ENCODE measurements at places on chromosomes 7 and 10. TPM values are rescaled to one million over a fixed set of nuclear protein-coding genes. Genes with fewer than 3 reads are reported as not detected.
A peak's percentile ranks its signal among the peaks of the same experiment; 100 is the strongest.

DNA sequence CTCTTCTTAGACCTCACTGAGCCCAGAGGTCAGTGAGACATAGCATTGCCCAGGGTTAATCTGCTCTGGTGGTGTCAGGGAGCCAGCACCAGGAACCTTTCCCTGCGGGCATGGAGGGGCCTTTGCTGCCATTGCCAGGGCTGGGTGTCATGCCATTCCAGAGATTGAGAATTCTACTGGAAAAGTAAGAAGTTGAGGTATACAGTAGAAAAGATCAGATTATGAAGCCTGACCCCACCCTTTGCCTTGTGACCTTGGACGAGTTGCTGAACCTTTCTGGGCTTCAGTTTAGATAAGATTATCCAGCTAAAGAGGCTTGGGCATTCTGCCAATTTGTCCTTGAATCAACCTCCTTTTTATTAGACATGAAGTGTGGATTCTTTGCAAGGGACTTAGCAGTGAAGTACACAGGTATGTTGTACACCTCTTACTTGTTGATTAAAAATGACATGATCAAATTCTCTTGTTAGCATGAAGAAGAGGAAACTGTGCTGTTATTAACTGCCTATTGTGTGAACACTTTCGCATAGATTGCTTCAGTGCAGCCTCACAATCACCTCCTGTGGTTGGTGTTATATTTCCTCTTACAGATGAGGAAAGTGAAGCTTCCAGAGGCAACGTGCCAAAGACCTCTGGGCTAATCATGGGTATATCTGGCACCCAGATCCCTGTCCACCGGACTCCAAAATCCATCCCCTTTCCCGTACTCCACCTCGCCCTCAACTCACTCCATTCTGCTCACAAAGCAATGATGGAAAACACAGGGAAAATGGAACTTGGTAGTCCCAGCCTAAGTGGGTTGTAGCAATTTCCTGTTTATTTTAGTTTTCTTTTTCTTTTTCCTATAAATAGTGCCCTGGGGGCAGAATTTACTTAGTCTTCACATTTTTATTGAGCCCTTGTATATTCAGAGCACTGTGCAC is 151.3 kb downstream of the CAMK1D start:
- H3K27ac ChIP-seq, result no peak overlapping the region
- H3K36me3 ChIP-seq, result no peaks in the 10 kb centered on the region
- no peak overlapping the region for H3K4me3 ChIP-seq
- DNase-seq, result no peak

DNA sequence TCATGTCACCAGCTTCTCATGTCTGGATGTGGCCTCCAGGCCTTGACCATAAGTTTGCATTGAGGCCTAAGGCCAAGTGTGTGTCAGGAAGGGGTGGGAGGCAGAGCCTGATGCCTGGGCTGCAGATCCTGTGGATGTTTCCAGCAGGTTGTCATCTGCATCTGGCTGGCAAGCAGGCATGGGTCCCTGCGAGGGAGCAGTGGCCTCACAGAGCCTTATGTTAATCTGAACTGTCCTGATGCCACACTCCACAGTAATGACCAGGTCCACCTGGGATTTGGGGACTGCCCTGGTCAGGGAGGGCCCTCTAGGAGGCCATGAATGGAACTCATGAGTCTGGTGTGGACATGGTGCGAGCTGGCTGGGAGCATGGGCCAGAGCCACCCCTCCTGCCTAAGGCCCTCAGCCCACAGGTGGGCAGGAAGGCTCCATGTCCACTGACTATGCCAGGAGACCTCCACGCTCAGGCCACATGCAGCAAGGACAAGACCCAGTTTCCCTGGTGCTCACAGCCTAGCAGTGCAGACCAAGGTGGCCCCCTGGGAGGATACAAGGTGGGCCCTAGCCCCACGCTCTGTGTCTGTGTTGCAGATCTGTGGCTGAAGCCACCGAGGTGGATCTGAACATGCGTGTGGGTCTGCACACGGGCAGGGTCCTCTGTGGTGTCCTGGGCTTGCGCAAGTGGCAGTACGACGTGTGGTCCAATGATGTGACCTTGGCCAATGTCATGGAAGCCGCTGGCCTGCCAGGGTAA is 83.1 kb downstream of the ADCY1 start:
- no peak overlapping the region for H3K27ac ChIP-seq
- DNase-seq, result no peak
- no peak overlapping the region for H3K4me3 ChIP-seq
- no peaks in the 10 kb centered on the region for H3K36me3 ChIP-seq
- no peaks in the 10 kb centered on the region for H3K27me3 ChIP-seq

DNA sequence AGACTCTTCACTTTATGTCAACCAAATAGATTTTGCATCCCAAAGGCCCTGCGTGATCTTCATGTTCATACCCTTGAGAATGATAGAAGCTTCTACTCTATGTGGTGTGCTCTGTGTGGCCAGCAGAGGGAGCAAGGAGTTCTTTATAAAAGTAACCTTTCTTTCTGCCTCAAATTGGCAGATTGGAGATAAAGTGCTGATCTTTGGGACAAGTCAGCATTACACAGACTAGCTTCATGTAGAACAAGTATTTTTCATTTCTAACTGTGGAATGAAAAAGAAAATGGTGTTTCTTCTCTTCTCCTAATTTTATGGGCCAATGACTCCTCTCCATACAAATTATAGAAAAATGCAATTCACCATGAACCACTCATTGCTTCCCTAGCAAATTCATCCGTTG is 1214.1 kb downstream of the SORCS1 start:
- no peak overlapping the region for H3K4me3 ChIP-seq
- no peaks in the 10 kb centered on the region for H3K27me3 ChIP-seq
- peak; percentile 16 for DNase-seq

DNA sequence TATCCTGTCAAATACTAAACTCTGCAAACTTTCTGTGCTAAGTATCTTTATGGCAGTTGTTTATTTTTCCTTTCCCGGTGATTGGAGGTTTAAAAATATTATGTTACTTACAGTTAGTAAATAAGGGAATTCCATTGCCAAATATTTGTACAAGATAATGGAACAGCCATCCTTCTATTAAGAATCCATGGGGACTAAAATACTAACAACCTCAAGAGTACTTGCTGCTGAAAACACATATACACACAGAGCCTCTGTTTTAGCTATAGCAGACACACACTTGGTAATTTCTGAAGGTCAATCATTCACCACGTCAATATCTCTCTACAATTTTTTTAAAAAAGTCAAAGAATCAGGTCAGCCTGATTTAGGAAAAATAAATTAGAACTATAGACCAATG is 32.4 kb downstream of the TSPAN12 start:
- peaks cover 18% of the 10 kb centered on the region for H3K4me1 ChIP-seq
- no peak overlapping the region for H3K4me3 ChIP-seq
- no peaks in the 10 kb centered on the region for H3K36me3 ChIP-seq
- no peak overlapping the region for H3K27ac ChIP-seq
- no peak for DNase-seq
- H3K27me3 ChIP-seq, result no peaks in the 10 kb centered on the region

DNA sequence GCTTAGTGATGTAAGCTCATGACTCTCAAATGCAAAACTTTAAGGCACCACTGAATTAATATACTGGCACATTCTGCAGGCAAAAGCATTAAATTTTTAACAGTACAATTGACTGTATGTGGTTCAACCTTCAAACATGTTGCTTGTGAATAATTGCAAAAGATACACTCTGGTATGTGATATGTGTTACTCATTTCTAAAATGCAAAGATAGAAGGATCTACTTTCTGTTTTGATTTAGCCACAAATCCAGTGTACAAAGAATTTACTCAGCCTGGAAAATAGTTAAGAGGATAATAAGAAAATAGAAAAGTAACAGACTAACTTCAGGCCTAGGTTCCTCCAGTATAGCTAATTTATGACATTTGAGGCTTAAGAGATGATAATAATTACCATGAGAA is 66.6 kb upstream of the NOBOX start:
- H3K4me3 ChIP-seq, result no peak overlapping the region
- H3K27me3 ChIP-seq, result no peaks in the 10 kb centered on the region
- H3K36me3 ChIP-seq, result no peaks in the 10 kb centered on the region
- no peak overlapping the region for H3K27ac ChIP-seq
- no peaks in the 10 kb centered on the region for H3K4me1 ChIP-seq

GRCh38 chr10:21689881-21690280 is 155.8 kb downstream of the MLLT10 start:
- DNase-seq, result no peak
- no peak overlapping the region for H3K27ac ChIP-seq
- H3K27me3 ChIP-seq, result no peaks in the 10 kb centered on the region
- peaks cover 2% of the 10 kb centered on the region for H3K36me3 ChIP-seq
- H3K4me1 ChIP-seq, result no peaks in the 10 kb centered on the region
- H3K4me3 ChIP-seq, result no peak overlapping the region

SLC12A9 gene
- polyA plus RNA-seq, result 34.6 TPM

UNCX gene
- polyA plus RNA-seq, result not detected

DNA sequence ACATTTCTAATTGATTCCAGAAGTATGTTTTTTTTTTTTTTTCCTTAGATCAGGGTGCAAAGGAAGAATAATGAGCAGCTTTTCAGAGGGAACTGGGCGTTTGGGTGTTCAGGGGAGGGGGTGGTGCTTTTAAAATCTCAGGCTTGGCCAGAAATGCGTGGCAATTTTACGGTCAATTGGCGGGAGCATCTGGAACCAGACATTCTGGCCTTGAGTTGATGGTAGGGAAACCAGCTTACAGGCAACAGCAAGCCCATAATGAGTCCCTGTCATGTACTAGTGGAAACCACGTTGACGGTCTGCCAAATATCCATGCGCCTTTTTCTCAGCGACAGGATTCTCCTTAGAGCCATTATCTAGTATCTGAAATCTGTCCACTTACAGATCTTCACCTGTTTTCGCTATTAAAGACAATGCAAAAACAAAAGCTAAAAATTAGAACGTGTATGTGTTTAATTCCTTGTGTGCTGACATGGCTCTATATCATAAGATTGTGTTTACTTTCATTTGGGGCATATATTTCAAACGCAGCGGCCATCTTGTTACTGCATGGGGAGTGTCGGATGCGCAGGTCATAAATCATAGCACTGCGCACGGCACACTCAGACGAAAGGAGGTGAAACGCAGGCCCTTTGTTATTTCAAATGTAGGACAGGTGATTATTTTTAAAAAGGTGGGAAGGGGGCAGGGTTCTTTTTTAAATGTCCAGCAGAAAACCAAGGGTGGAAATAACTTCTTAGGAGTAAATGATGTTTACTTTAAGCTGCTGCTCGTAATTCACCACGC is 209.2 kb downstream of the AGMO start:
- H3K4me3 ChIP-seq, result no peak overlapping the region
- no peaks in the 10 kb centered on the region for H3K36me3 ChIP-seq
- DNase-seq, result no peak
- no peaks in the 10 kb centered on the region for H3K4me1 ChIP-seq

BTBD16 gene
- polyA plus RNA-seq, result 0.34 TPM

DNA sequence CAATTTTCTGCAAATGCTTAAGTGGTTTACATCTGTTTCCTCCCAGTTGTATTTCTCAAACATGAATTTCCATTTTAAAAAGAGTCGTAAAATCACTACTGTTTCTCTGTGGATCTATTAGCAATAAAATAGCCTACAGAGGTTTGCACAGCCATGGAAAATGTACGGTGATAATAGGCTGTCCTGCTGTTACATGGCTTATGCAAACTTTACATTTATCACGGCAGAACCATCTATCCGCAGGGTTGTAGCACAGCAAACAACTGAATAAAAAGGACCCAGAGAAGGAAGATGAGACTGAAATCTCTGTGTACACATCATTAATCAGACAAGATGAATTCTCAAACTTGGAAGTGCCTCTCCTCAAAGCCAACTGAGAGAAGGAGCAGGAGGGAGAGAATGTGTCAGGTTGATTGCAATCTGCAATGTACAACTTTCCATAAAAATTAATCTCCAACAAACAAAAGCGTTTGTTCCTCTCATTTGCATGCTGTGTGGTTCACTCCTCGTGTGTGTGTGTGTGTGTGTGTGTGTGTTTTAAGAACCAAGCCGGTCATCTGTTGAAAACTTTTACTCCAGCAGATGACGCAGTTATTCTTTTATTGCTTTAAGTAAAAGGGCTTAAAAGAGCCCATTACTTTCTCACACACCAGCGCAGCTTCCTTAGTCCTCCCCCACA is 279.3 kb downstream of the SKAP2 start:
- DNase-seq, result no peak
- no peak overlapping the region for H3K27ac ChIP-seq
- no peak overlapping the region for H3K4me3 ChIP-seq
- no peaks in the 10 kb centered on the region for H3K27me3 ChIP-seq
- H3K4me1 ChIP-seq, result no peaks in the 10 kb centered on the region

GRCh38 chr10:69065406-69066361 is 22.2 kb upstream of the SRGN start:
- no peaks in the 10 kb centered on the region for H3K36me3 ChIP-seq
- DNase-seq, result peak; percentile 6
- H3K4me1 ChIP-seq, result peaks cover 4% of the 10 kb centered on the region
- H3K27me3 ChIP-seq, result no peaks in the 10 kb centered on the region
- no peak overlapping the region for H3K27ac ChIP-seq
- no peak overlapping the region for H3K4me3 ChIP-seq

DNA sequence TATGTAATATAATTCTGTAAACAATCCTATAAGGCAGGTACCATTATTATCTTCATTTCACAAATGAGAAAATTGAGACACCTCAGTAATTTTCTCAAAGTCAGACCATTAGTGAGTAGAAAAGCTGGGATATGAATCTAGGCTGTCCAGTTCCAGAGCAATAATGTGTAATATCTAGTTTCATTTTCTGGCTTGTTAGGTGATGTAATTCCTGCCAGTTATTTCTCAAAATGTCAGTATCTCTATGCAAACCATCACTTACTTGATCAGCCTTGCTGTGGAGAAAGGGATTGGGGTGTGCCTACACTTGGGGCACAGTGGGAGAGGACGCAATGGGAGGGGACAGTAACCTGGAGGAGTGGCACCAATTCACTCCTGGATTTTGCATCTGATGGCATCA is 157.5 kb downstream of the LYZL1 start:
- H3K4me3 ChIP-seq, result no peak overlapping the region
- H3K4me1 ChIP-seq, result no peaks in the 10 kb centered on the region
- no peaks in the 10 kb centered on the region for H3K27me3 ChIP-seq
- no peaks in the 10 kb centered on the region for H3K36me3 ChIP-seq
- DNase-seq, result no peak

- no peak for DNase-seq
- H3K36me3 ChIP-seq, result no peaks in the 10 kb centered on the region
- H3K4me1 ChIP-seq, result no peaks in the 10 kb centered on the region
- H3K4me3 ChIP-seq, result no peak overlapping the region
- H3K27me3 ChIP-seq, result no peaks in the 10 kb centered on the region
- no peak overlapping the region for H3K27ac ChIP-seq
These were observed 15.8 kb downstream of the TSPAN33 start for GRCh38 chr7:129160161-129160905.

All from pancreas (tissue), 10 donors.